ENCODE measurements at places on chromosomes 4 and X. TPM values are rescaled to one million over a fixed set of nuclear protein-coding genes. Genes with fewer than 3 reads are reported as not detected.

SLC30A9 gene
- total RNA-seq = 76.3 TPM

TCEAL6 gene
- not detected for total RNA-seq

CHST7 gene
- 20.1 TPM for total RNA-seq

PAGE5 gene
- total RNA-seq = not detected

MAD2L1 gene
- total RNA-seq = 54.9 TPM

FREM3 gene
- total RNA-seq = not detected

PROM1 gene
- 0.13 TPM for total RNA-seq

GBA3 gene
- not detected for total RNA-seq

ART3 gene
- not detected for total RNA-seq

CXCL6 gene
- 2.9 TPM for total RNA-seq

MTMR8 gene
- 2.1 TPM for total RNA-seq

TCEAL2 gene
- not detected for total RNA-seq

All from thoracic aorta endothelial cell (primary cell).